ENCODE measurements at places on chromosomes 1 and 21.

GRCh38 chr1:113903501-113904292 is 902 bp downstream of the AP4B1 start:
- no peak for DNase-seq

- no peak for DNase-seq
These were observed 141.9 kb upstream of the TNR start for GRCh38 chr1:175885326-175885725.

DNA sequence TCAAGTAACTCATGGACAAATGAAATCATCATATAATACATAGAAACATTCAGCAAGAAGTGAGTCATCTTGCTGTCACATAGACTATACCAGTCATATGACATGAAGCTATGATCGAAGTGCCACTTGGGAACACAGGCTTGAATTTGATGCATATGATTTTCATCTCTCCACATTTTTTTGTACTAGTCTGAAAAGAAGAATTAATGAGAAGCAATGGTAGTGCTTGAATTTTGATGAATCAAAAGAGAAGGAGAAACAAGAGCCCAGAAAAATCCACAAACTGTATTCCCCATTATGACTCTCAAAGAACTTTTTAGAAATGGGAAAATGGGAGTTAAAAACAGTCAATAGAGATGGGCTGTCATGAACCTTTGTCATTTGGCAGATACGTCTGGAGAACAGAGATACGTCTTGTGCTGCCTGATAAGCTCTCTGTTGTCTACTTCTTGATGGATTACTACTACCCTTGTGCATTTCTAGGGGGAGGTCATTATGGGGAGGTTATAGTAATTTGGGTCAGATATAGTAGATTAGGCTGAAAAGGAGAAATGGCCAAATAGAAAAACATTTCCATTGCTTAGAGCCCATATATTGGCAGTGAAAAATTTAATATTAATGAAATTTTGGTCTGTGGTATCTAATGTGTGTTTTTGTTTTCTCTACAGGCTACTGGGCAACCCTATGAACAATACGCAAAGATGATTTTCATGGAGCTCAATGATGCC is 8.0 kb upstream of the LEPR start:
- DNase-seq, result no peak

- DNase-seq, result no peak
These were observed 305.6 kb upstream of the LYPLAL1 start for GRCh38 chr1:218867941-218868626.

DNA sequence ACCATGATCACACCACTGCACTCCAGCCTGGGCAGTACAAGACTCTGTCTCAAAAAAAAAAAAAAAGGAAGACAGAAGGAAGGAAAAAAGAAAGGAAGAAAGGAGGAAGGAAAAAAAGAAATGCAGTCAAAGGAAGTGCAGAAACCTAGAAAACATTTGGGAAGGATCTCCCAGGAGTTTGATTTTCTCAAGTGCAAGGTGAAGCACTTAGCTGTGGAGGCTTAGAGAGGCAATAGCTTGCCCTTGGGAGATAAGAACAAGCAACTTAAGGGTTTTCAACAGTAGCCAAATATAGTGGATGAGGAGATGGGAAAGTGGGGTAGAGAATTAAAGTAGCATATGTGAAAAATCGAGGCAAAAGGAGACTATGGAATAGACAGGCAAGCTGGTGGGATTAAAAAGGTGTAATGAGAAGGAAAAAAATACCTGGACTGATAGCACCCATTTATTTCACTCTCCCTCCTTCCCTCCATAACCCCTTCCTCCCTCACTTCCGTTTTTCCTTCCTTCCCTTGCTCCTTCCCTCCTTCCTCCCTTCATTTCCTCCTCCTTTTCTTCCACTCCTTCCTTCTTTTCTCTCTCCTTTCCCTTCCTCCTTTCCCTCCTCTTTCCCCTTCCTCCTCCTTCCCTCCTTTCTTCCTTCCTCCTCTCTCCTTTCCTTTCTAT is 6.8 kb upstream of the FAM89A start:
- DNase-seq, result no peak

Data from stimulated activated CD4-positive, alpha-beta T cell treated with anti-CD3 and anti-CD28 coated beads, Interleukin-4, amount 100 ng/mL, for 4 hours (primary cell).